ENCODE measurements at places on chromosomes 2 and 18.

- ATAC-seq, result no peak
Observed at GRCh38 chr2:154961676-154962075, 263.2 kb downstream of the KCNJ3 start.

DNA sequence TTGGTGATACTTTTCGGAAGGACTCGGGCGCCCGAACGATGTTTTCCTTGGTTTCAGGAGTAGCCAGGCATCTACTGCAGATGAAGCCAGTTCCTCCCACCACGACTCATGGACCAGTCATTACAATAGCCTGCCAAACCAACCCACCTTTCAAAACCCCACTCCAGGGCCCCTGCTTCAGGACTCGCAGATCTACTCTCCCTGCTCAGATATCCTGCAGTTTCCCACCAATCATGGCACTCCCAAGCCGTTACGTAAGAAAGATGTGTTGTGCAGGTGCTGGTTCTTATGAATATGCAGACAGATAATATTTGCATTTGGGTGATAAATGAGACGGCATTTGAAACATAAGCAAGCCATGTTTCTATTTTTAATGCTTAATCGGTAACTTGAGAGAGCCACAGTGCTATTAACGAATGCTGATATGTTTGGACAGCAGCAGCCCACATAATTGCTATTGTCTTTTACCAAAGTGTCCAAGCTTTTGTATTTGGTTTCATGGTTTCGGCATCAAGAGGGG is 3.5 kb upstream of the CYS1 start:
- ATAC-seq, result no peak

GRCh38 chr2:233444501-233444900 is 90.2 kb downstream of the DGKD start:
- no peak for ATAC-seq

GRCh38 chr2:156890529-156891148 is 366.9 kb upstream of the GALNT5 start:
- ATAC-seq, result no peak

DNA sequence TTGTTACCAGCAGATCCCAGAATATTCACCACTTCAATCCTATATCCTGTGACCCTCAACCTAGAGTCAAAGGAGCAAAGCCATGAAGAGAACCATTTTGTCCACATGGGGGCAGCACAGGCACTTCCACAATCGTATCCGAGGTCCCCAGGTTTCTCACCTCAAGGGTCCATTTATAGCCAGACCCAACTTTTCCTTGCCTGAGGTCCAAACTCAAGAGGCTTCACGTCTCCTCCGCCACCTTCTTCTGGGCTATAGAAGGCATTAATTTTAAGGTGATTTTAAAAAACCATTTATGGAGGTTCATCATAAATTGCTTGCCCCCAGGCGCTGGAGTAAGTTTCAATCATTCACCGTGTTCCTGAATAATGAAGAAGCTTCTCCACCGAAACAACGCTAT is 111.6 kb upstream of the NABP1 start:
- ATAC-seq, result peak; percentile 74

DNA sequence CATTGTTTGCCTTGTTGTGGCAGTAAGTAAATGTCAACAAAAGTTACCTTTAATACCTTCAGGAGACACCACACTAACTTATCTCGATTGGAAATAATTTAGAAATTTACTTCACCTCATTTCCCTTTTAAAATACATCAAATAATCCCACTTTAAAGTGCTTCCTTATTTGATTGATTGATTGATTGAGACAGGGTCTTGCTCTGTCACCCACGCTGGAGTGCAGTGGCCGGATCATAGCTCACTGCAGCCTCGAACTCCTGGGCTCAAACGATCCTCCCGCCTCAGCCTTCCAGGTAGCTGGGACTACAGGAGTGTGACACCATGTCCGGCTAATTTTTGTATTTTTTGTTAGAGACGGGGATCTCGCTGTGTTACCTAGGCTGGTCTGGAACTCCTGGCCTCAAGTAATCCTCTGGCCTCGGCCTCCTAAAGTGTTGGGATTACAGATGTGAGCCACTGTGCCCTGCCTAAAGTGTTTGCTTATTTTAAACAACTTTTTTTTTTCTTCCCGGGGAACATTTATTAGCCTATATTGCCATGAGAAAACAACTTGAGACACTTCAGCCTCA is 12.0 kb upstream of the PAX3 start:
- ATAC-seq, result no peak

GRCh38 chr2:162678551-162678950 is 160.0 kb downstream of the KCNH7 start:
- no peak for ATAC-seq

- no peak for ATAC-seq
Observed at GRCh38 chr2:50635824-50636223, 396.1 kb downstream of the NRXN1 start.

DNA sequence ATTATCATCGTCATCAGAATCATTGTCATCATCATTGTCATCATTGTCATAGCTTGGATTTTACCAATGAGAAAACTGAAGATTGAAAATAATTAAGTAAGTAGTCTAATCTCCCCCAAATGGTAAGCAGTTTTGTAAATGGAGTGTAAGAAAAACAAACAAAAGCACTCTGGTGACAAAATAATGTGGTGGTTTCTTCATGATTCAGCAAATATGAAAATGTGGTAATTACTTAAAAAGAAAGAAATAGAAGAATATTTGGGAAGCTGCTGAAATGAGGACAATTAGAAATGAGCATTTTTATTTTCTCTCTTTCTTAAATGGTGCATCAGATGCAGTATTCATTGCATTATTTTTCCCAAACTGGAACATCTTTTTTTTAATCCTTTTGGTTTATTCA is 514.4 kb downstream of the DCDC2C start:
- no peak for ATAC-seq

- ATAC-seq, result peak; percentile 74
Observed at GRCh38 chr2:135603543-135603942, 72.3 kb downstream of the R3HDM1 start.
